NCI-H526 (cell line): ENCODE measurements at places on chromosomes 6 and 20.

DNA sequence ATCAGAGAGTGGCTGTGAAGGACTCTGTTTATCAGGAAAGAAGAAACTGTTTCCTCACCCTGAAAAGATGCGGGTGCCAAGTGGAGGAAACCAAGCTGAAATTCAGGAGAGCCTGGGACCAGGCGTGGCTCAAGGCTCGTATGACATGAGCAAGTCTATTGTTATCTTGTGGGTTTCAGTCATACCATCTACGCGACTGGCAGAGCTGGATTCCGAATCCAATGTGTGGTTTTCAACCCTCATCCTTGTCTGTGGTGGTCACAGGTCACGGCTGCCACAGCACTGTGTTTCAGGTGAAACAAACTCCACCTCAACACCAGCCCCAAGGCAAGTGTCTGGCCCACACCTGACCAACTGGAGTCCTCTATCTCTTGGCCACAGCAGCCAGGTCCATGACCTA is 9.1 kb downstream of the MC3R start:
- DNase-seq = no peak

DNA sequence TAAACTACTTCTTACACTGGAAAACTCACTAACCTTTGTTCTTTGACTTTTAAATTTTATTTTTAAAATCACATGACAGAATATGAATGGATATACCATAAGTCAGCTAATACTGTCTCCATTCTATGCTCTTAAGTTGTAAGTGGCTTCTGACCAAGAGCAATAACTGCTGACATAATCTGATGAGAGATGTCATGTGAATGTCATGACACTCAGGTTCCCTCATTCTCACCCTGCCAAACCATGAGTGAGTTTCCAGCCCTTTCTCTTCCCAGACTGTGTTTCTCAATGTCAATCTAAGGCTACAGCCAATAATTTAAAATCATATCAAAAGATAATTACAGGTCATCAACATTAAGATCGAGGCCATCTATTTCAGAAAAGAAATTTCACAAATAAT is 39.7 kb downstream of the KIF16B start:
- no peak for DNase-seq

- no peak for DNase-seq
Measured at GRCh38 chr20:22515264-22515663, 69.1 kb downstream of the FOXA2 start.

- no peak for DNase-seq
Measured at GRCh38 chr20:38554986-38555385, 26.0 kb upstream of the ADIG start.

GRCh38 chr6:111792241-111792640 is 81.0 kb downstream of the FYN start:
- no peak for DNase-seq

DNA sequence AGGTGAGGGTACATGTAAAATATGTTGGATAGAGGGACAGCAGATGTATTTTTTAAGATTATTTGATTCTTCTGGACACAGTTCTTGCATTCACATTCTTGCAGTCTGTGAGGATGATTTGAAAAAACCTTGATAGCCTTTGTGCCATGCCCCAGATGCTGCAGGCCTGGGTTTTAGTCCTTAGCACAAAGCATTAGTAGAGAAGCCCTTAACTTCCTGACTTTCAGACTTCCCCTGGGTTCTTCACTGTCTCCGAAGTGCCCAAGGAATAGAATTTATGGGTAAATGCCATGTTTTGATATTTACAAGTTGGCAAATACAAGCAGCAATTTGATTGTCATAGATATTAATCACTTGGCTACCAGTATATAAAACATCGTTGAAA is 67.6 kb upstream of the SUPT3H start:
- no peak for DNase-seq

DNA sequence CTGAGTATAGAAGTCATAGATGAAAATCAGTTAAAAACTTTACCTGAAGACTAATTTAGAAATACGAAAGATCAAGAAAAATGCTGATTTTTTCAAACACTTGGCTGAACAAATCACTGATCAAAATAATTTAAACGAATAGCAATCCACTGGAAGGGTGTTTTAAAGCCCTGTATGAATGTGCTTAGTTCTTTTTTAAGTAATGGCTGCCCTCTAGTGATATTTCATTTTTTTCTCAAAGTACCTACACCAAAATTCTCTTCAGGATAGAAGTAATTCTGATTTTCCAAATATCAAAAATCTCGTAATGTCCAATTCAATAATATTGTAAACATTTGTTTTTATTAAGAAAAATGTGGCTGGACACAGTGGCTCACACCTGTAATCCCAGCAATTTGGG is 32.5 kb downstream of the AKAP7 start:
- no peak for DNase-seq

DNA sequence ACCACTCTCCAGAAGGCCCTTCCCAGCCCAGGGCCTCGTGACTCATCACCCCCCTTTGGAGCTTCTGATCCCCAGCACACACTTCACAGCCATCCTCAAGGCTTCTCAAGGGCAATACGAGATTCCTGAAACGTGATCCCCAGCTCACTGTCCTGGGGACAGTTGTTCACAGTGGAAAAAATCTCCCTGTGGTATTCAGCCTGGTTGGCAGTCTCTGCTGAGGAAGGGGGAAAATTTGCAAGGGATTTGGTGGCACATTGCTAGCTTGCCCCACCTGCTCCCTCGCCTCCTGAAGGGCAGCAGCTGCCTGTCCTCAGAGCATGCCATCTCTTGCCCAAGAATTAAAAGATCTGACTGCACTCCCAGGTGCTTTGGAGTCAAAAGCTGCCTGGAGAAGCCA is 20.7 kb upstream of the PKHD1 start:
- DNase-seq = no peak

DNA sequence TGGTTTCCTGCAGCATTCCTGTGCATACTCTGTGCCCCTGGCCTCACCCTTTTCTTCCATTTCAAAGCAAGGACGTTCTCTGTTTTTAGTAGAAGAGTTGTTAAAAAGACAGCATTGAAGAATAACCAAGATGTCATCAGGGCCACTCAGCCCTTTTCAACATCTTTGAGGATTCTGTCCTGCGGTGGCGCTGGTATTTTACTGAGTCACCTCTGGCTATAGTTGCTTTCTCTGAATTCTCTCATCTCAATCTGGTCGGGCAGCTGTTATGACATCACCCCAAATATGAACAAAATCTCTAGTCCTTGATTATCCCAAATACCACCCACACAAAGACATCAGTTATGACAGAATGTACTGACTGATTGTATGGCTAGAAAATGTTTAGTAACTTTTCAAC is 204.2 kb downstream of the GRIK2 start:
- no peak for DNase-seq
